ENCODE measurements at places on chromosomes 4 and X. TPM values are rescaled to one million over a fixed set of nuclear protein-coding genes. Genes with fewer than 3 reads are reported as not detected.

SUPT20HL2 gene
- total RNA-seq: not detected

FREM3 gene
- total RNA-seq: not detected

MAOB gene
- total RNA-seq: 53.8 TPM

PNMA3 gene
- total RNA-seq: not detected

H2AZ1 gene
- total RNA-seq: 206 TPM

SASH3 gene
- 4.1 TPM for total RNA-seq

NALF2 gene
- total RNA-seq: not detected

TKTL2 gene
- not detected for total RNA-seq

PHOX2B gene
- total RNA-seq: not detected

C4orf51 gene
- not detected for total RNA-seq

TCP11X2 gene
- total RNA-seq: not detected

PABPC1L2A gene
- total RNA-seq: not detected

PIR gene
- total RNA-seq: 2.9 TPM

PPBP gene
- not detected for total RNA-seq

F11 gene
- total RNA-seq: 0.48 TPM

FGFR3 gene
- 6.1 TPM for total RNA-seq

ZIC3 gene
- not detected for total RNA-seq

HPGDS gene
- not detected for total RNA-seq
